Kidney epithelial cell (primary cell): ENCODE measurements at places on chromosomes 7 and 10.

DNA sequence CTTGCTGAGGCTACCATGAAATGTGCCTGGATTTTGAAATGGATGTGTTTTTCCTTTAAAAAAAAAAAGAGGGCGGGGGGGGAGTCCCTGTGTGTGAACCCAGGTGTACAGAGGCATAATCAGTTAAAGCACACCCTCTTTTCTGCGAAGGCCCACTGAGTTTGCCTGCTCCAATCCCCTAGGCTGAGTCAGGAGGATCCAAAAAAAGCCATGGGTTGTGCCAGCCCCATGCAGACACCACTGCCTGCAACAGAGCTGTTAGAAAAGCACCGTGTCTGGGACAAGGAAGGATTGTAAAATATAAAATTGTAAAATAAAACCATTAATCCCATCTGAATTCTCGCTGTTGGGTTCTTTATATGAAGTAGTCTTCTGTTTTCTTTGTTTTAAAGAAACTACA is 217.9 kb downstream of the ADAM12 start:
- no peak for DNase-seq

- DNase-seq = no peak
Observed at GRCh38 chr7:7668706-7669105, 28.2 kb downstream of the UMAD1 start.

DNA sequence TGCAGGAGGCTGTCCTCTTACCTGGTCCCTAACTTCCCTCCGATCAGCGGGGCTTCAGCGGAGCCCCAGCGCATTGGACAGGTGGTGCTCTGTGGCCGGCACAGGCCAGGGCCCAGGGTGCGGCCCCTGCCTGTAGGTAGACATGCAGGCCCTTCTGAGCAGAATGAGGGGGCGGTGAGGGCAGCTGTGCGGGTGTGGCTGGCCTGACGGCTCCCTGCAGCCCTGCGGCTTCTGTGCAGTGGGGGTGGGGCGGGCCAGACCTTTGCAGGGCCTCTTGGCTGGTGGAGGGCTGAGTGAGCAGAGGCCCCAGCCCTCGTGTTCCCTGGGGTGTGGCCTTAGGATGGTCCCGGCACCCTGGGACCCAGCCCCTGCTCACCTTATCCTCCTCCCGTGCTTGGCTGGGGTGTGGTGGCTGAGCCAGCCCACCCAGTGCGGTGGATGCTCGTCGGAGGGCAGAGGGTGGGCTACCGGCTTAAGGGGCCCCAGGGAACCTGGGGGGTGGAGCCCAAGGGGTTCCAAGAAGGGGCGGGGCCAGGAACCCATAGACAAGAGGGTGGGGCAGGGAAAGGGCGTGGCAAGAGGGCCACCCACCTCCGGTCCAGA is 175.2 kb upstream of the TNRC18 start:
- DNase-seq = no peak

- no peak for DNase-seq
Observed at GRCh38 chr10:123492016-123492415, 174.1 kb upstream of the GPR26 start.

DNA sequence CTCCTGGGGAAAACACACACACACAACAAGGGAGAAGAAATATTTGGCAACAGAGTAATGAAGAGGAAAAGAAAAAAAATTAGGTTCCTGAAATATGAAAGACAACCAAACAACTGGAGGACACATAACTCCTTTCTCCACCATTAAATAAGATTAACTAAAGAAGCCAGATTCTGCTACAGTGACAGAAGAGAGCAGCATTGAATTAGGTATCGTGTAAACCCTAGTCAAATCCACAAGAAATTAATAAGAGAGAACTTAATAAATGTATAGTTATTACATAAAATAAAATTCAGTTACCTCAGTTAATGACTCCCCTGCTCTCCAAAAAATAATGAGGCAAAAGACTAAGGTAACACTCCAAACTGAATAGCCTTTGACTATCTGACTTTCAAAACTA is 306.7 kb downstream of the CRPPA start:
- no peak for DNase-seq

GRCh38 chr10:64358907-64359306 is 837.7 kb downstream of the REEP3 start:
- no peak for DNase-seq

DNA sequence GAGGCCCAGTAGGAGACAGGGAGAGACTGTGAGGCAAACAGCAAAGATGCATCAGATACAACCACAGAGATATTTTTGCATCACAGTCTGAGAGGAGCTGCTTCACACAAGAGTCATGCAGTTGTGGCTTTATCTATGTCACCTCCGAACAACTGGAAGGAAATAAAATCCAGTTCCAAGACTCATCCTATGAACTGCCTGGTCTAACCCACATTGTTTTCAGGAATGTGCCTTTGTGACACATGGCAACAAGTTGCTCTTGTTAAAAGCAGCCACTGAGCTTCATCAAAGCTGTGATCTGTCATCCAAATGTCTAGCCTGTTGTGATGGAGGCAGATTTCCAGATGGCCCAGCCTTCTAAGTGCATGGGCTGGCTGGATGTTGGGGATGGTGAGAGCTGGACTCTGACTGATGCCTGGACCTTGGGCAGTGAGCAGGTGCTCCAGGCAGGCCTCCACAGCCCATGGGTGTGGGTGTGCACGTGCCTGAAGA is 255.0 kb downstream of the BMPER start:
- no peak for DNase-seq

DNA sequence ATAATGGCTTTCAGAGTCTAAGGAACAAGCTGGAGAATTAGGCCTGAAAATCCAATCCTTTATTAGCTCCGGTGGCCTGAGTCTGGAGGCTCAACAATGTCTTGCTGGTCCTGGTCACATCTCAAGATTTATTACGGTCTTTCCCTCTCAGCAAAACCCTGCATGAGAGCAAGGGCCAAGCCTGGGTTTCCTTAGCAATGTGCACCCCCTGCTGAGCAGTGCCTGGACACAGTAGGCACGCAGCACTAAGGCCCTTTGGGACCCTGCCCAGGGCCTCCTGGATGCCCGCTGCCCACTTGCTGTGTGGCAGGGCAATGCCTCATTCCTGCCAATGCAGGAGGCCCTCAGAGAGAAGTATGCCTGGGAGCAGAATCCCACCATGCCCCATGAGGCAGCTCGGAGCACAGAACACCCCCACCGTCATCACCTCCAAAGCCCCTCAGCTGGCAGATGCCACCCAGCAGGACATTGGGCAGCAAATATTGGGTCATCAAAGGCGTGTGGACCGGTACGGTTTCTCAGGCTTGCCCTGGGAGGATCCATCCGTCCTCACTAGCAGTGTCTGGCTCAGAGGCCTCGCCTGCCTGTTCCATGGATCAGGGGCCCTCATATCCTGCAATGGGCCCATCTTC is 156.4 kb downstream of the OAT start:
- DNase-seq = no peak

- no peak for DNase-seq
Observed at GRCh38 chr7:29066641-29067040, 79.7 kb downstream of the CPVL start.
